Stimulated activated CD4-positive, alpha-beta T cell treated with anti-CD3 and anti-CD28 coated beads, TNF-alpha, amount 100 ng/mL, for 48 hours (primary cell): ENCODE measurements at places on chromosomes 4 and X.

DNA sequence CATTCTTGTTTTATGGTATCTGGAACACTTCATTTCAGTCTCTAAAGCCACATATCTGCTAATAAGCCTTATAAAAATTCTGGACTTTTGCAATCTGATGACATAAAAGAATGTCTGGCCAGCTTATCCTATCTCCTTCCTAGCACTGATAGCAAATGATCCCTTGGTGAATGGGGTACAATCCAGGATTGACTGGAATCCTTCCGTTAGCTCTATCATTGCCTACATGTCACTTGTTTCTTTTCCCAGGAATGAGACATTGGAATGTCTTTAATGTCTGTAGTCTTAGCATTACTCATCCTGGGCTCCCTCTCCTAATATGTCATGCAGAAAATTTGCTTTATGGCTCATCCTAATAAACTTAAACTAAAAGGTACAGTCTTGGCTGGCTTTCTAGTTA is 14.8 kb upstream of the PABPC4L start:
- DNase-seq: no peak

DNA sequence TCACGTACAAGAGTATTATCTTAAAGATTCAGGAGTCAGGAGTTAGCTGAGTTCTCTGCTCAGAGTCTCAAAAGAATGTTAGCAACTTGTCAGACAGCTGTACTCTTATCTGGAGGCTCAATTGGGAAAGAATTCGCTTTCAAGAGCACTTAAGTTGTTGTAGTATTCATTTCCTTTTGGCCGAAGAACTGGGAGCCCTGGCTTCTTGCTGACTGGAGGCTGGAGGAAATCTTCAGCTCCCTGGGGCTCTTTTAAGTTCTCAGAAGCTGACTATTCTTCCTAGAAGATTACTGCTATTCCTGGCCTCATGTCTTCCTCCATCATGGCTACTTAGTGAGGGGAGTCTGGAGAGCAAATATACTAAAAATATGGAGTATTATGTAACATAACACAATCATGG is 587.2 kb downstream of the EPHA5 start:
- no peak for DNase-seq

DNA sequence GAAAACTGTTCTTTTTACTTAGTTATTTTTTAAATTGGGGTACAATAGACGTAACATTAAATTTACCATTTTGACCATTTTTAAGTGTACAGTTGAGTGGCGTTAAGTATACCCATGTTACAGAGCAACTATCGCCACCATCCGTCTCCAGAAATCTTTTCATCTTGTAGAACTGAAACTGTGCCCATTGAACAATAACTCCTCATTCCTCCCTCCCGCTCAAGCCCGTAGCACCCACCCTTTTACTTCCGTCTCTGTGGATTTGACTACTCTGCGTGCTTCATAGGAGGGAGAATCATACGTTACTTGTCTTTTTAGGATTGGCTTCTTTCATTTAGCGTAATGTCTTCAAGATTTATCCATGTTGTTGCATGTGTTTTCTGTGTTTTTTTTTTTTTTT is 55.3 kb downstream of the TMEM131L start:
- no peak for DNase-seq

GRCh38 chr4:100278567-100278966 is 88.3 kb upstream of the DDIT4L start:
- no peak for DNase-seq

GRCh38 chrX:99495453-99495852 is 914.6 kb downstream of the PCDH19 start:
- no peak for DNase-seq

- DNase-seq: no peak
Measured at GRCh38 chr4:113496698-113497097, 264.8 kb downstream of the CAMK2D start.

- DNase-seq: no peak
Measured at GRCh38 chrX:100883654-100884053, 9.5 kb upstream of the NOX1 start.
